ENCODE measurements at places on chromosomes 2 and 18.

- no peak for DNase-seq
Measured at GRCh38 chr2:101467306-101467705, 7.6 kb downstream of the RFX8 start.

DNA sequence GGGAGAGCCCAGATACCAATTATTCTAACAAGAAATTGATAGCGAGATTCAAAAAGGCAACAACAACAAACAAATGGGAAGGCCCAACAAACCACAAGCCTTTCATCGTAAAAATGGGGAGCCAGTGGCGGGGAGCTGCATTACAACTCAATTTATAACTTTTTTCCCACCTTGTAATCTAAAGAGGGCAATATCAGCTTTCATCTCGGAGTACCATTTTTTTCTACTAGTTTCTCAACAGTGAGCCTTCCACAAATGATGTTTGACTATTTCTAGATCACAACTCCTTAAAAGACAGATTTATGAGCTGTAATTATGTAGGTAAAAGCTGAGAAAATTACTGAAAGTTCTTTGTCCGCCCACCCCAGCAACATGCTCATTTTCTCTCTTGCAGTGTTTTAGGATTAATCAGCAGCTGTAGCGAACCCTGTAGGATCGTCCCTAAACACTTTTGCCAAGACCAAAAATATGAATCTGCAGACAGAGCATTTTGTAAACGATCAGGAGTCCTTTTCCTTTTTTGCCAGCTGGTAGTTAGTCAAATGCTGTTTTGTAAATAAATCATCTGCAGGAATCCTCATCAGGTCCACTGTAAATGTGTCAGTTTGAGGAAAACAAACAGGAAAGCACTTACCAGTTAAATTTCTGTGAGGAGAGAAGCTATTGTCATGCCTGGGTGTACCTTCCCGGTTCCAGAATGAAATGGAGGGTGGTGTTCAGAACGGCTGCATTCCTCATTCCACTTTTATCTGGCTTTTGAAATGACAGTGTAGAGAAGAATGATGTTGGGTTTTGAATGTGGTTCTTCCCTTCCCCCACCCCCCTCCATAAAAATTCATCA, 53.2 kb downstream of the EEF1B2 start:
- DNase-seq: peak; percentile 34

- DNase-seq: peak; percentile 34
Measured at GRCh38 chr2:17482651-17483050, 35.6 kb downstream of the RAD51AP2 start.

- no peak for DNase-seq
Measured at GRCh38 chr2:240960309-240960970, 38.0 kb upstream of the SNED1 start.

DNA sequence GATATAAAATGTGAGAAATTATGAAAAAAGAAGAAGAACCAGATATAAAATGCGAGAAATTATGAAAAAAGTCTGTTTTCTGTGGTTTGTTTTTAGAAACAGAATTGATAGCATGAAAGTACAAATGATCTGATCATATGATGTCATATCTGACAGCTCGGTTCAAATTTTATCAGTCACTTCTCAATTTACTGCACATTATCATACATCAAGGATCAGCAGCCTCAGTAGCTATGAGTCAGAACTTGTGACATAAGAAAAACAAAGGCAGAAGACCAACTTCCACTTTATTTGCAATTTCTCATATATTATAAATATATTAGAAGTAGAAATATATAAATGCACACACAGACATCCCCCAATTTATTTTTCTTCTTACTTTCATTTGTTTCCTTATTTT, 634.0 kb downstream of the LRP1B start:
- DNase-seq: no peak

DNA sequence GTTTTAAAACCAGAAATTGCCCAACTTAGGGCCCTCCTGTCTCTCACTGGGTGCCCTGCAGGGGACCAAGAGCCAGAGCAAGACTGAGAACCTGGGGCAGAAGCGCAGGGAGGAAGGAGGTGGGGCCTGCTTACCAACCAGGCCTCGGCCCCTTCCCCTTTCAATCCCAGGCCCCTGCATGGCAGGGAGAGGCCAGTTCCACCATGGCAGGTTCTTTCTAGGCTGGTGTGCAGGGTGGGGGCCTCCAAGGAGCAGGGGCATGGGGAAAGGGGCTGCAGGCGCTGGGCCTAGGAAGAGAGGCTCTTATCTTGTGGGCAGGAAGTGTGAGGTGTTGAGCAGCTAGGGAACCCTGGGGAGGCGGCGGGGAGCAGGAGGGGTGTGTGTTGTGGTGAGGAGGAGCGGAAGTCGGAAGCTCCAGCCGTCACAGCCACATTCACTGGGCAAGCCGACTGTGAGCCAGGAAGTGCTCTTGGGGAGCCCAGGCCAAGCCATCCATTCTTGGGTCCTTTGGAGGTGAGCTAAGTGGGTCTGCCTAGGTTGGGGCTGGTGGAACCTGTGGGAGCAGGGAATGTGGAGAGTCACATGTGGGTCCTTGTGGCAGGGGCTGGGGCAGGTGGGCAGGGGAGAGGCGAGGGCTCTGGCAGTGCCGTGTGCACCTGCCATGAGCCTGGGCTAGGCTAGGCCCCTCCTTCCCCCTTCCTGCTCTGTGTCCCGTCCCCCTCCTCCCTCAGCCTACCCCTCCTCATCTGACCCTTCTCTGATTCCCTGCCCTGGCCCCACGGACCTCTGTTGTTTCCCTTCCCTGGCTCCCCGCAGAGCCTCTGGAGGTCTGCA, at the start of gene PSD4:
PSD4 (plus strand) TSS at position 430 of the 834 bp plus-strand sequence. CDS start 8,486 bp downstream, outside the sequence.
- no peak for DNase-seq

GRCh38 chr2:98445683-98446581, 1.3 kb downstream of the INPP4A start:
- no peak for DNase-seq

- no peak for DNase-seq
Measured at GRCh38 chr2:54912893-54913292, 137.4 kb downstream of the RTN4 start.
